ENCODE measurements at places on chromosomes 11 and 22.
A peak's percentile ranks its signal among the peaks of the same experiment; 100 is the strongest.

- no peak for DNase-seq
Observed at GRCh38 chr22:48605856-48606481, 1221.7 kb downstream of the BRD1 start.

GRCh38 chr11:111749646-111750045 is 16.5 kb downstream of the PPP2R1B start:
- DNase-seq = no peak

DNA sequence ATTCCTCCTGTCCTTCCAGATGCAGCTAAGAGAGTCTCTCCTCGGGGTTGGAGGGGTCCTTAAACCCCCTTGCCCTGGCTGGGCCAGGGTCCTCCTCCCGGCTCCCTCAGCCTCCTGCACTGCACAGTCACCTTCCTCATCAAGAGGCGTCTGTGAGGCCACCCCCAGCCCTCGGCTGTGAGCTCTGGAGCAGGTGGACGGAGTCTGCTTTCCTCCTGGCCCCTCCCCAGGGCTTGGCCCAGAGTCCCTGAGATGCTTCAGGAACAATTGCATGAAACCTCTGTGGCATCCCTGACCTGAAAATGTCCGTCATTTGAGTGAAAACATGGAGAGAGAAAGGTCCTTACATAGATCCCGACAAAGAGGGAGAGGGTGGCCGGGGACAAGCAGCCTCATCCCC is 6.7 kb upstream of the FGF3 start:
- DNase-seq = no peak

DNA sequence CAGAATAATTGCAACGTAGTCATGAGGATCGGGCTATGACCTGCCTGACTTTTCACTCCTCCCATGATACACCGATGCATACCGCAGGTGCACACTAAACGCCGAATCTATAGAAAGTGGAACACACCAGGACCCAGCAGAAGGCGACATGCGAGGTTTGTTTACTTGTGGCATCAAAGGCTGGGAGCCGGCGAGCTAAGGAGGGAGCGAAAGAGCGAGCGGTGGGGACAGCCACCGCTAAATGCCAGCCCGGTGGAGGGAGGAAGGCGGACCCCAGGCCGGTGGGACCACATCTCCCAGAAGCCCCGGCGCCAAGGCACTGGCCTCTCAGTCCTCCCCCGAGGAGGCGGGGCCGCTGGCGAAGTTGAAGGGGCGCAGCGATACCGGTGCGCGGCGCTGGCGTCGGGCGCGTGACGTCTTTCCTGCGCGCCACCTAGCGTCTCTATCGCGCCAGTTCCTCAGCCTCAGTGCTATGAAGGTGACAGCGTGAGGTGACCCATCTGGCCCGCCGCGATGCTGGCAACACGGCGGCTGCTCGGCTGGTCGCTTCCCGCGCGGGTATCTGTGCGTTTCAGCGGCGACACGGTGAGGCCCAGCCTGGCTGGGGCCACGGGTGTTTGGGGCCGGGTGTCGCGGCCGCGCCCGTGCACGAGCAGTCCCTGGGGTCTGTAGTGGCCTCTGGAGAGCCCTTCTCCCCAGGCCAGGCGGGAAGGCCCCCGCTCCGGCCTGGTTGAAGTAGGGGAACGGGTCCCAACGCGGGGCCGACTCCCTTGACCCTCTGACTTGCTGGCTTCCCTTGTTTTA is at the start of gene NDUFV1:
Gene NDUFV1 (plus strand): TSS at position 445 of the 804 bp plus-strand sequence. CDS start 69 bp downstream, at position 514.
- peak; percentile 98 for DNase-seq

DNA sequence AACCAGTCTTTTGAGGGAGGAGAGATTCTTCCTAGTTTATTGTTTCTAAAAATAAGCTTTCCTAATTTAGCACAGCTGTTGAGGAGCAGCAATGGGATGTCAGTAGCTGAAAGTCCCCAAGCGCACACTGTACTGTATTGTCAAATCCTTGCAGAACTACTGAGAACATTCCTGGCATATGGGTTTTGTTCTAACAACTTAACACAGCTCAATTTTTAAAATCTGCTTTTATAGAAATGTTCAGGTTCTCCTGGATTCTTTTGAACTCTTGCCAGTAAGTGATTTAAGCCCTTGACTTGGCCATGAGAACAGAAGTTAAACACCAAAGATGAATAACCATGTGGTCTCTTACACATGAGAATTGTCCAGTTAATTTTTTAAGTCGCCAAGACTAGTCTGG is 218.6 kb downstream of the FAT3 start:
- DNase-seq = peak; percentile 63

DNA sequence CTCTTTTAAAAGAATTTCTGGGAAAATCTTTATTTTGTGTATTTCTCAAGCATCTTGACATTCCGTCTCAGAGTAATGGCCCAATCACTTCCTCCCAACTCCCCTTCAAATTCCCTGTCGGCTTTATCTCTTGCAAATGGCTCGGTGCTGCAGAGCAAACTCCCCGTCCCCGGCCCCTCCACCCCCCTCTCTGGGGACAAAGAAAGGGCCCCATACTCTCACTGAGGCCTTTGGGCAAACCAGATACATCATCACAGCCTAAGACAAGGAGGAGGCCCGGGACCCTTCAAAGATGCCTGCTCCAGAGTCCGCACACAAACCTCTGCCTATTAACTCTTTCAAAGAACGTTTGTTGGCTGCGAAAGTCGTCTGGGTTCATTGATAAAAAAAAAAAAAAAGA is 3.9 kb upstream of the SMIM38 start:
- no peak for DNase-seq

- no peak for DNase-seq
Observed at GRCh38 chr11:109707411-109707810, 285.4 kb downstream of the C11orf87 start.

DNA sequence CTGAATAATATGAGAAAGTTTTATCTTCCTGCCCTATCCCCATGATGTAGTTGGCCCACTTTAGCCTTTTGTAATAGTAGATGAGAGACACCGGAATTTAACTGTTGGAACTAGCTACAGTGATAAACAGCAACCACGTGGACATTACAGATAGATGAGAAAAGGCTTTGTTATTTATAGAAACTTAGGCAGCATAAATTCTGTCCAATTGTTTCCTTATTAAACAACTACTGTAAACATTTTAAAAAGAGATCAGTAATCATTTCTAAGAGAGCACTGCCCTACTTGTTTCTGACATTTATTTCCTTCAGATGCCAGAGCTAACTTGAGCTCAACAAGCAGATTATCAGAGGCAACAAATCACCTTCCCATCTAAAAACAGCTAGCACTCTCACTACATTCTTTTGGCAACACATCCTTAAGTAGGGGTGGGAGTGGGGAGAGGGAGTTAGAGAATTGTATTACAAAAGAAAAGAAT is 63.1 kb downstream of the SOX6 start:
- DNase-seq = peak; percentile 74

GRCh38 chr22:37484480-37485394 is 1.4 kb downstream of the MFNG start:
- DNase-seq = no peak

DNA sequence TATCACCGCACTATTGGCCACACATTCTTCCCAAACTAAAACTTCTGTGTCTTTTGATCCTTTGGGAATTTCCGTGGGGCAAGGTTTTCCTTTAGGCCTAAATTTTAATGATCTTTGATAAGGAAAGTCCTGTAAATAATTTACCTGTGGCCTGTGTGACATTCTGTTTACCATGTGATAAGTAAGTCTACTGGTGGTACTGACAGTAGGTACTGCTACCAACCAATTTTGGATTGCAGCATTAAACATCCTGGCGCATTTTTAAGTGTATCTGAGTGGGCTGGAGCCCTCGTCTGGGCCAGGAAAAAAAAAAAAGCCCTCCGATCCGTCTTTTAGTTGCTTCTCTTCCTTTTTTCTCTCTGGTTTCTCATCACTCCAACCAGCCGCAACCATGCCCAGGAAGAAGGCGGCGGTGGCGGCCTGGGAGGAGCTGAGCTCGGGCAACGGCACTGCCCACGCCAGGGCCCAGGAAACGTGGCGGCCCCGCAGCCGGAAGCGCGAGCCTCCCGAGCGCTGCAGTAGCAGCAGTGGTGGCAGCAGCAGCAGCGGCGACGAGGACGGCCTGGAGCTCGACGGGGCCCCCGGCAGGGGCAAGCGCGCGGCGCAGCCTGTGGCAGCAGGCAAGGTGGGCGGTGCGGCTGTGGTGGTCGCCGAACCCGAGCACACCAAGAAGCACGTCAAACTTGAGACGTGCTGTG is 33.6 kb downstream of the ASRGL1 start:
- no peak for DNase-seq

GRCh38 chr11:44593251-44593650 is 27.8 kb downstream of the CD82 start:
- no peak for DNase-seq

- DNase-seq = no peak
Observed at GRCh38 chr11:534396-535209, 773 bp downstream of the HRAS start.

GRCh38 chr22:46679706-46680269 is 58.3 kb downstream of the CERK start:
- DNase-seq = peak; percentile 54

DNA sequence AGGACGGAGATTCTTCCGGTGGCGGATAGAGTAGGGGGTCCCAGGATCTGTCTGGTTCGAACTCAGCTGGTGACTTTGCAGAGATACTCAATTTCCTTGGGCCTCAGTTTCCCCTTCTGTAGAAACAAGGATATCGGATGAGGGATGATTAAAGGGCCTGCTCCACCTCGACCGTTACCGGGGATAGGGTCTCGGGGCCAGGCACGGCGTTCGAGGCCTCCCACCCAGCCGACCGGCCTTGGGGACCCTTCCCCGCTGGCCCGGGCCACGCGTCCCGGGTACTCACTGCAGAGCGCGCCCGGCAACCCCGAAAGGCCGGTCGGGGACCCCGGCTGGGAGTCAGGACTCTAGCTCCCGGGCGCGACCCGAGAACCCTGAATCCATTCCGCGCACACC is 321 bp downstream of the RHBDD3 start:
- no peak for DNase-seq

DNA sequence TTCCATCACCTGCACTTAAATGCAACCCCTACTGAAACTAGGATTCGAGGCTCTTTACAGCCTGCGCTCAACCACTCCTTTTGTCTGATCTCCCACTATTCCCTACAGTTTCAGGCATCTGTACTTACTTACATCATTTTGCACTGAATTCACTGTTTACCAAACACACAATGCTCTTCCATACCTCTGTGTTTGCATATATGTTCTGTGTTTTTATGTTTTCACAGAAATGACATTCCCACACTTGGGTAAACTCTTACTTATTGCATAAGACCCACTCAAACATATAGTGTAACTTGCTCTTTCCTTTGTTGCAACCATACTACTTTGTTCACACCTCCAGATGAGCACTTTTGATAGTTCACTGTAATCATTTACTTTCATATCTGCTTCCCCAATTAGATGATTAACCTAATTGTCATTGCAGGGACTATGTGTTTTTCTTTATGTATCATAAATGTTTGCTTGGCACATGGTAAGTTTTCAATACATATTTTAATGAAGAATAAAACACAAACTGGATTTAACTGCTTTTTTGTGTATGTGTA is 54.6 kb downstream of the ZBTB44 start:
- no peak for DNase-seq

DNA sequence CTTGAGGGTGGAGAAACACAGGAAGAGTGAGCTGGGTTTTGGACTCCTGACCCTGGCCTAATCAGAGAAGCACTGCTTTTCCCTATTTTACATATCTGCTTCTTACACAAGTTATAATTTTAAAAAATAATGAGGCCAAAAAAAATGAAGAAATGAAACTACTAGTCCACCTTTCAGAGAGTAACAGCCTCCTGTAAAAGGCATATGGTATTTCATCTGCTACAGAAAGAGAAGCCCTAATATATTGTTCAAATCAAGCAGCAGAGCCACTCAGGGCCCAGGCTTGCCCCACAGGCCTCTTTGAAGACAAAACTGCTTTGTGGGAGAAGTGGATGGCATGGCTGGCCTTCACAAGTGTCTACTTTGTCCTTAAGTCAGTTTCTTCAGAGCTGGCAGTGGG is 10.0 kb downstream of the DIXDC1 start:
- no peak for DNase-seq

GRCh38 chr11:119315131-119316015 is 1.6 kb downstream of the MCAM start:
- peak; percentile 65 for DNase-seq

DNA sequence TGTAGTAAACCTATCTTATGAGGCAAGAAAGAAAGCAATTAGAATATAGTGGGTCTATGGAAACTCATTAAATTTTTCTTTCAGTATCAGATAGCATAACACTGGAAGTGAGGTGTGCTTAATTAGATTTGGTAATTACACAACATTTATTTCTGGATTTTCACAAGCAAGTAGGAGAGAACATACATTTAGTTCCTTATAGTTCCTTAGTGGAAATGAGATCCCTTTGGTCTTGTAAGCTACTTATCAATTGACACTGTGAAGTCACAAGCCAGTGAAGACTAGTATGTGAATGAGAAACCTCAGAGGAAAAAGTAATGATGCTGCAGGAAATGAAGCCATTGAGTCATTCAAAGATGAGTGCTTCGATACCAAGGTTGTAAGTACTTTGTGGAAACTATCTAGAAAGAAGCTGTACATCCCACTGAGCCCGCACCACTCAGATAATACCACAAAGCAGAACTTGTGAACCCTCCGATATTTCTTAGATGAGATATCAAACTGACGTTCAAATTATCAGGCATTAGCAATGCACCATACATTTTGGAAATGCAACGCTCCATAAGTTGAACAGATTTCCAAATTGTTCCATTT is 53.5 kb downstream of the ENTHD1 start:
- DNase-seq = no peak

GRCh38 chr11:105838668-105839384 is 183.2 kb downstream of the MSANTD4 start:
- DNase-seq = no peak

DNA sequence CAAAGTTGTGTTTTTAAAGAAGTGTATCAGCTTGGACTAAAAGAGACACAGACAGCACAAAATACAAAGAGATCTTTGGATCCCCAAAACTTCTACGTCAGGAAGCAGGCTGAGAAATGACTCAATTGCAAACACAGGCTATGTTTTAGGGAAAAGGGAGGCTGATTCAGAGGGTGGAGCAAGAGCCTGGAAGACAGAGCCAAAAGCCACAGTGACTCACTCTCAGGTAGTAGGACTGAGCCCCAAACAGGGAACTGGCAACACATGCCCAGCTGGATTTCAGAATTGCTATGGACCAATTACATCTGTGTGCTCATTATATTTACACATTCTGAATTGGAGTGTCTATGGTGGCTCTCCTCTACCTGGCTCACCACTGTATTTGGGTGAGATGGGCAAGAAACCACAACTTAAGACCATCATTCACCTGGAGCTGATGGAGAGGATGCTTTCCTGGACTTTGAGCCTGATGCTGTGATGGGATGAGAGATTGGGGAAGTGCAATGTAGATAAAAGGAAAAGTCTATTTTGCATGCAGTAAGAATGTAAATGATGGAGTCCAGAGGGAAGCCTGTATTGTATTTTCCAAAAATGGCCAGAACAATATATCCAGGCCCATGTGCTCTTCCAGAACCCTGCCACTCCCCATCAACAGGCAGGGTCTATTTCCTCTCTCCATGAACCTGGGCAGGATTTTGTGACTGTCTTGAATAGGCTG is 20.8 kb upstream of the LINC01488 start:
- DNase-seq = no peak

GRCh38 chr11:17477361-17477760 is 716 bp upstream of the ABCC8 start:
- DNase-seq = no peak

All from lung (tissue), 17 donors.